Stimulated activated naive CD8-positive, alpha-beta T cell treated with anti-CD3 and anti-CD28 coated beads, Interleukin-15, amount 100 ng/mL, for 72 hours (primary cell): ENCODE measurements at places on chromosomes 1 and 21.

DNA sequence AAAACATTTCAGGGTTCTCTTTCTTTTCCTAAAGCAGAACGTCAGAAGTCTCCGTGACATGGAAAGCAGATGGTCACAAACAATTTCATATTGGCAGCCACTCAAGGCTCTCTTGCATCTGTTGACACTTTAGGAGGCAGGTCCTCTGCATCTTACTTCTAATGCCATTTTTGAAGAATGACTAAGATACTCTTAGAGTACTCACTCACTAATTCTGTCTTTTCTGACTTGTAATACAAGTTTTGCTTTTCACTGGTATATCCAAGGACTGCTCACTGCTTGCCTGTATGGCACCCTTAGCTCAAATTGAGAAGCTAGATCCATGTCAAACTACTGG, 68.3 kb downstream of the PRRX1 start:
- no peak for DNase-seq

- DNase-seq, result no peak
Observed at GRCh38 chr1:34245967-34246366, 69.3 kb downstream of the C1orf94 start.

DNA sequence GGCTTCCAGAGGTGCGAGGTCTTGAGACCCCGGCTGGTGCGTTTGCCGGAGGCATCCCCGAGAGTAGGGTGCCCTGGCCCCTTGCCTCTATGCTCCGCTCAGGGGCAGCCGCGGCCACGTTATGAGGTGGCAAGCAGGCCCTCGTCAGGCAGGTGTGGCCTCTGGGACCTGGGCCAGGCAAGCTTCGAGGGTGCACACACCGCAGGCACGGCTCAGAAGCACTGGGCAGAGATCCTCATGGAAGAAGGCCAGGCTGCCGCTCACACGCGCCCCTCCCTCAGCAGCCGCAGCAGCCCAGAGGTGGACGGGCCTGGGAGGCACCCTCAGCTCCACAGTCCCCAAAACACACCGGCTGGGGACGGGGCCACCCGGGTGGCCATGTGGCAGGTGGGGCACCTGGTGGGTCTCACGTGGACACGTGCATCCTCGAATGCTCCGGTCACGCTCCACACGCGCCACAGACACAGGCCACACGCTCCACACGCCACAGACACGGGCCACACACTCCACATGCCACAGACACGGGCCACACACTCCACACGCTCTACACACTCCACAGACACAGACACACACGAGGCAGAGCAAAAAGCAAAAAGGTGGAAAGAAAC, 6.5 kb downstream of the SDF4 start:
- no peak for DNase-seq

DNA sequence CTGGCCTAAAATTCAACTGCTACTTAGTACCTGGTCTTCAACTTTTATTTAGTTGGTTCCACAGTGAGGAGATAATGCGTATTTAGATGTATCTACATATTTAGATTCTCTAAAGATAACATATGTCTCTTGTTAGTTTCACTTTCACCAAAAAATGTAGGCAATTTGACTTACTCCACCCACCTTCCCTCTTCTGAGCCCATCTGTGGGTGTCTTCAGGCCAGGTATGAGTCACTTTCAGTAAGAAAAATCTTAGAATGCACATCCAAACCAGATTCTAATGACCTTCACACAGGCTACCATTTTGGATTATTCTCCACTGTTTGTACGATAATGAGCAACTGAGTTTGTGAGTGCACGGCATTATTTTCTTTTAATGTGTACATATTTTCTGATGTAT, 501.7 kb downstream of the NEGR1 start:
- DNase-seq, result no peak

GRCh38 chr1:41286486-41286885, 44.4 kb upstream of the SCMH1 start:
- DNase-seq, result no peak

DNA sequence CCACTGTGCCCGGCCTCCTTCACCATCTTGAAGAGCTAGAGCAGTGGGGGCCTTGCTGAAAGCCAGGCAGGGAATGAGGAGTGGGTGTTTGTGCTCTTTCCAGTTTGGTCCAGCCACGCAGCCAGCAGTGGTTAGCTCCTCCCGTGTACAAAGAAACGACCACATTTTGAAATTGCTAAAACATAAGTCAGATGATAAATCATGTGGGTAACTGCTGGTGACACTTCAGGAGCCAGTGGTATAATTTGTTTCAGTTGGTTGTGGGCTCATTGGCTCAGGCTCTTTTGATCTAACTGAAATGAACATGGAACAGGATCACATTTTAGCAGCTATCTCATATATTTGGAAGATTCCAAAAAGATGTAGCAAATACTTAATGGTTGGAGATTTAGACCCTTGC, 87.6 kb downstream of the MTR start:
- no peak for DNase-seq

- no peak for DNase-seq
Observed at GRCh38 chr1:154871374-154871773, 1.3 kb upstream of the KCNN3 start.

- DNase-seq, result no peak
Observed at GRCh38 chr1:20153000-20153418, 13.9 kb downstream of the PLA2G2F start.

DNA sequence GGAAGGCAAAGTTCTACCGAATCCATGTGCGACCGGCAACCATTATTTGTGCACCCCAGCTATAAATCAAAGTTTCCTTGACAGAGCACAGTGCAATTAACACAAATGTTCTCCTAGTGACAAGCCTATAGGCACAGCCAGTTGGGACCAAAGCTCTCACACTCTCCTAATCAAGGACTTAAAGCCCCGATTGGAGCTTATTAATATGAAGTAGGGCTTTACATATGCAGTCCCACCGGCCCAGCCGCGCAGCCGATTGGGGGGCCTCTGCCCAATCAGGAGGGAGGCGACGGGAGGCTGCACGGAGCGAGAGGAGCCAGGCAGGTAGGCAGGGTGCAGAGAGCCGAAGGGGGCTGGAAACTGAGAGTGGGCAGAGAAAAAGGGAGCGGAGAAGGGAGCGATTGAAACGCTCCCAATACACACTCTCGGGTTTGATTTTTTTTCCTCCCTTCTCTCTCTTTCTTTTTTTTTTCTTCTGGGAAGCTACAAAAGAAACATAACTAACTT, at the start of gene ESRRG:
Gene ESRRG, minus strand, starts transcription at position 156 of the 507 bp plus-strand sequence. Its CDS starts 130 bp downstream, at position 26.
- DNase-seq, result no peak

DNA sequence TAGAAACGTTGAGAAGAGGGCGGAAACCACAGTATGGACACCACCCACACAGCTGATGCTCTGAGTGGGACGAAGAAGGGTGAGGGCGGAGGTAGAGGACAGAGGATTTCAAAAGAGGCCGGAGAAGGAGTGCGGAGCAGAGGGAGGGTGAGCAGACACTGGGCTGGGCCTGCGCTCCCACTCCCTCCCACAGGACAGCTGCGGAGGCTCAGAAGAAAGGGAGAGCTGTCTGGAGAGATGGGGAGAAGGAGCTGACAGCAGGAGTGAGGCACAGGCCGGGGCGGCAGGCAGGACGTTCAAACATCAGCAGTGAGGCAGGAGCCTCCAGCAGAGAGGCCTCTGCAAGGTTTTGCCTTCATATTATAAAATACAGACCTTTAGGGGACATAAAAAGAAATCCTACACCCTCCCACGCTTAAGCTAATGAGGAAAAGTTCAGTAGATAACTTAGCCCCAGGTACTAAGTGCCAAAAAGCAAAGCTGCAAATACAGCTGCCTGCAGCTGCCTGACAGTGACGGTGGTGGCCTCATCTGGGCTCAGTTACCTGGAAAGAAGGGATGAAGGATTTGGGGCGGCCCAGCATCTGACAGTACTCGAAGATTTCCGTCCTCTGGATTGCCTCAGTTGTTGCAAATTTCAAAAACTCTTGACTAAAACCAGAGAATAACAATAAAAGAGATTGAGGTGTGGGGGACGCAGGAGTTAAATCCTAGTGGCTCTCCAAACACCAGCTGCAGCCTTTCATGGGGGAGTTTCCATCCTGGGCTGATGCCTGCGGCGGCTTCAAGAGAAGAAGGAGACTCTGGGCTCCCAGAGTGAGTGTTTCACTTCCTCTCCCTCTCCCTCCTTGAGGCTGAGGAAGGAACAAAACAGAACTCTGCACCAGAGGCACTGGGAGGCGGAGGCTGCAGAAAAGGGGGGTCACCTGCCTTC, 25.6 kb downstream of the SEC16B start:
- no peak for DNase-seq

DNA sequence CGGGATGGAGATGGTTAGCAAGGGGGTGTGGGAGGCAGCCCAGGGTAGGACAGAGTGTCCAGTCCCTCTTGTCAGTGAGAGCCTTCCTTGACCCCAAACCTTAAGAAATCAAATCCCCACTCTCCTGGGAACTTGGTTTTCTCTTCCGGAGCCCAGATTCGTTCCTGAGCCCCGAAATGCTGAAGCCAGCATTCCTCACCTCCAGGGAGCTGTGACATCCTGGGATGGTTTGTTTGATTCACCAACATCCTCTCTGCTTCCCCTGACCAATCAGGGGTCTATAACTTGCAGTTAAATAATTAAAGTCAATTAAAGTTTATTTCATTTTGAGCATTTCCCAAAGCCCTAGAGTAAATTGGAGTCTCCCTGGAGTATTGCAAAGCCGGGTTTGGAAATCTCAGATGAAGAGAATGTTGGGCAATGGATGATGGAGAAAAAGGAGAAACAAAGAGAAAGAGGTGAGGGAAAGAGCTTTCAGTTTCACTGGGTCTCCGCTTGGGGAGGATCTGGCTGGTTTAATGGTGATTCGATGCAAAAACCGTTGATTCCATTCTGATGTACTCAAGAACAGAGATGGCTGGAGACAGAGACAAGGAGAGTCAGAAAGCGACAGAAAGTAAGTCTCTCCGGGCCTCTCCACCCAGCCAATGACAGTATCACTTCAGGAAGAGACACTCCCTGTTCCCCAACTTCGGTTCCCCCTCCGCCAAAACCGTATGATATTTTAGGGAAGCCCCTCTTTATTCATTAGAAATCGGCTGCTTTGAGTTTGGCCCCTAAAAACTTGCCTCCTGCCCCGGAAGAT, 12.8 kb upstream of the ALX3 start:
- DNase-seq, result no peak

DNA sequence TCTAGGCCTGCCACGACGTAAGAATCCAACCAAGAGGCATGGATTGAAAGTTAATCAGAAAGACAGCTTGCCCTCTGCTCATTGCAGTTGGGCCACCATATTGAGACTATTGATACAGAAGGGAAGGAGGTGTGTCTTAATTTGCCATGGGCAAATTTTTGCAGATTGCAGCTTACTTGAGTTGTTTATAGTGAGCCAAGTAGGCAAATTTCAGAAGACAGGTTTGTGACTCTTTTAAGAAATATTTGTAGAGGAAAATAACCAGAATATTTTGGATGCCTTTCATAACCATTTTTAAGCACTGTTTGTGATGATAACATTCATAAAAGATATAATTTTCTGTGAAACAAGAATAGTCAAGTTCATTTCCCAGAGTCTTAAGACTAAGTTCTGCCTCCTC, 74.1 kb downstream of the PRDM2 start:
- DNase-seq, result no peak

GRCh38 chr1:178539291-178539690, 26.4 kb downstream of the TEX35 start:
- DNase-seq, result no peak

DNA sequence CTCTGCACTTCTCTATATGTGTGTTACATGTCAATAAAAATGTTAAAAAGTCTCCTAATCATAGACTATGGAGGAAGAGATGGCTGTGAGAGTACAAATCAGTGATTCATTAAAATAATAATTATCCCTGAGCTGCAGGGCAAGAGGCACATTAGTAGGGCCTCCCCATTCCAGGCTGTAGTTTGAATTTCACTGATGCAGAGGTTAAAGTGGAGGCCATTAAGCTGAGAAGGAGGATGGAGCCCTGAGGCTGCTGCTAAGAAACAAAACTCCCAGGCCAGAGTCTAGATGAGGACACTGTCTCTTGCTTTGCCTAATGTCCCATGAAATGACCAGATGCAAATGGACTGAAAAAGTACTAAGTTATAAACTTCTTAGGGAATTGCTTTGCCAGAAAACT, 89.1 kb upstream of the WDR26 start:
- DNase-seq, result no peak

GRCh38 chr1:198641501-198641900, 2.7 kb downstream of the PTPRC start:
- no peak for DNase-seq

GRCh38 chr1:44282704-44283426, 69.6 kb downstream of the DMAP1 start:
- no peak for DNase-seq

DNA sequence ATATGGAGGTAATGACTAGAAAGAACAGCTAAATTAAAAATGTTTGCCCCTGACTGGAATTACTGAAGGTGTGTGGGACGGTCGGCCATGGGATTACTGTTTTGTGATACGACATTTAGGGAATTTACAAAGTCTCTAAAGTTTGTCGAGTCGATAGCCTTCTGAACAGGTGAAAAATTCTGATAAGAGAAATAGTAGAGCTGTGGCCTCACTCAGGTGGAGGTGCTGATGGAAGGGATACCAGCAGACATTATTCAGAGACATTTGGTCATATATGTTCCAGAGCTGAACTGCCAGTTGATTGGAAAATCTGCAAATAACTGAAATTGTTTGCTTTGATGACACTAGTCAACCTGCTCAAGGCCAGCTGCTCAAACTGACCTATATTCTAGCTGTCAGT, 71.1 kb downstream of the ADCY10 start:
- DNase-seq, result no peak

DNA sequence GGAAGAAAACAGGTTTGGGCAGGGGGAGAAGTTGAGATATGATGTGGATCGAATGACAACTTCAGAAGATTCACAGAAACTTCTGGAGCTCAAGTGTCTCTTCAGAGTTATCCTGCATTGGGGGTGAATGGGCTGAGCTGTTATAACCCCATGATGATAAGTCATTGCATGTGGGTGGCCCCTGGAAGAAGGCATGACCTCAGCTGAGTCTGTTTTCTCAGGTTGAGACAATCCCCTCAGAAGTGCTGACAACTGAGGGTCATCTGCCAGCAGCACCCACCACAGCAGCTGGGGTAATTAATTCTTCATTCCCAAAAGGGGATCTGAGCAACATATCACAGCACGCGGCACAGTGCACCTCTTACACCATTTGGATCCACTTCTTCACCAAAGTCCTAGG, 138.6 kb upstream of the CAMK1G start:
- DNase-seq, result no peak

GRCh38 chr1:208137193-208137592, 107.0 kb downstream of the PLXNA2 start:
- DNase-seq, result no peak

GRCh38 chr1:220380885-220381284, 108.6 kb upstream of the RAB3GAP2 start:
- no peak for DNase-seq
